ENCODE measurements at places on chromosomes 2 and 18.
A peak's percentile ranks its signal among the peaks of the same experiment; 100 is the strongest.

- no peak for DNase-seq
Observed at GRCh38 chr18:76589866-76590265, 94.8 kb upstream of the ZNF516 start.

- DNase-seq, result no peak
Observed at GRCh38 chr18:49352321-49352720, 108.1 kb downstream of the DYM start.

DNA sequence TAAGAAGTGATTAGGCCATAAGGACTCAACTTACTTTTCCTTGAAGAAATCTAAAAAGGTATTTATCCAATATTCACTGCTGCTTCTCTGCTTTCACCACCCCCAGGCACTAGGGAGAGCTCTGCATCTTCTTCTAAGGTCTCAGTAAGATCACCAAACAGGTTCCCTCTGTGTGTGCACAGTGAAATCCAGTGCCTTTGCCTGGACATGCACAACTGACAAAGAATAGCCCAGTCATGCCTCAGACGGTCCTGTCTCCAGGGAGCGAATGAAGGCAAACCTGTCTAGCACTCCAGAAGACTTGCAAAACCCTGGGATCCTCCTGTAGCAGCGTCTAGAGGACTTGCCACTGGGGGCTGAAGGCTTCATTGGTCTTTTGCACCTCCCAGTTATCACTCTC is 344.5 kb upstream of the LRATD1 start:
- no peak for DNase-seq

GRCh38 chr2:150392614-150393013 is 94.9 kb downstream of the RND3 start:
- DNase-seq, result no peak

GRCh38 chr2:8569332-8569930 is 112.4 kb upstream of the ID2 start:
- DNase-seq, result no peak

DNA sequence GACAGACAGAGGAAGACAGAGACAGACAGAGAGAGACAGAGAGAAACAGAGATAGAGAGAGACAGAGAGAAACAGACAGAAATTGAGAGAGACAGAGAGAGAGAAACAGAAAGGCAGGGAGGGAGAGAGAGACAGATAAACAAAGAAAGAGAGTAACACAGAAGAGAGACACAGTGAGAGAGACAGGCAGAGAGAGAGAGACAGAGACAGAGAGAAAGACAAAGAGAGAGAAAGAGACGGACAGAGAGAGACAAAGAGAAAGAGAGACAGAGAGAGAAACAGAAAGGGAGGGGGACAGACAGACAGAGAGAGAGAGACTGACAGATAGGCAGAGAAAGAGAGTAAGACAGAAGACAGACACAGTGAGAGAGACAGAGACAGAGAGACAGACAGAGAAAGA is 108.5 kb upstream of the ANKRD30BL start:
- DNase-seq, result no peak

- DNase-seq, result no peak
Observed at GRCh38 chr2:223591596-223591995, 10.6 kb downstream of the SCG2 start.

DNA sequence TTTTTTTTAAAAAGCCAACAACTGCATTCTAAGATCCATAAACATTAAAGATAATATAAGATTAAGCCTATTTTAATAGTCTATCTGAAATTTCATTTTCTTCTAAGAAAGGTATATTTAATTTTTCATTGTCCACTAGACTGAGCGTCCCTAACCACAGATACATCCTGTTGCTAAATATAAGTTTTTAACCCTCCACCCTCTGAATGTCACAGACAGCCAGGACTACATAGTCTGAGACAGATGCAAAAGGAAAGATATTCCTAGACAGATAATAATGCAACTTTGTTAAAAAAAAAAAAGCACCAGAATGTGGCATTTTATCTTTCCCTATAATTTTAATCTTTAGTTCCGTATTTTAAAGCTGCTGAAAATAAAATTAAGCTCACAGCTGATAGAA is 114.6 kb downstream of the ZEB2 start:
- no peak for DNase-seq

- DNase-seq, result no peak
Observed at GRCh38 chr2:217269701-217270484, 410.0 kb upstream of the TNP1 start.

DNA sequence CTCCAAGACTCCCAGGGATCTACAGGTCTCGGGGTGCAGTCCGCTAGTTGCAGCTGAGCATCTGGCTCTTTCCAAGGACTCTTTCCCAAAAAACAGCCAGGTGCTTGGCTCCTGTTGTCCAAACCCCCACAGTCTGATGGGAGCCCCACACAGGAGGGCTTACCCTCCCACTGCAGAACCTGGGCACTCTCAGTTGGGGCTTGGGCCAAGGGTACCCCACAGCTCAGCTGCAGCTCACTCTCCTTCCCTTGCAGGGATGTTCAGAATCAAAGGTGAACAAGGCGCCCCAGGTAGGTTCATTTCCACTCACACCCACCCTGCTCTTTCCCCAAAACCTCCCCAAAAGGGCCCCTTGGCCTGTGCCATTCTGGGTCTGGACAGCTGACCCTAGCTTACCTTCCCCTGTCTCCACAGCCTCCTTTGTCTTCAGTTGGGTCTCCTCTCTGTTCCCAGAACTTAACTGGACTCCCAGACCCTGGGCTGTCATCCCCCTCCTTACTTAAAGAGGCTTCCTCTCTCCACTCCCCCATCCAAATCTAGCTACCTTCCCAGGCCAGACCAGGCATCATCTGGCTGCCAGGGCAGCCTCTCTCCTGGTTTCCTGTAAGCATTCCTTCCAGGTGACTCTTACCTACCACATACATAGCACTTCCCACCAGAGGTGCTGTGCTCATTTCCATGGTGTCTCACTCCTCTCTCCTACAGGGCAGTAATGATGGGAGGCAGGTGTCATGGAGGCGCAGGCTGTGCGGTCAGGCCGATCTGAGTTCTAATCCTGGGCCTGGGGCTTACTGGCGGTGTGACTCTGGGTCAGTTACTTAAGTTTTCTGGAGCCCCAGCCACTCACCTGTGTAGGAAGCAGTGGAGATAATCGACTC is 29.5 kb downstream of the MARCO start:
- no peak for DNase-seq

DNA sequence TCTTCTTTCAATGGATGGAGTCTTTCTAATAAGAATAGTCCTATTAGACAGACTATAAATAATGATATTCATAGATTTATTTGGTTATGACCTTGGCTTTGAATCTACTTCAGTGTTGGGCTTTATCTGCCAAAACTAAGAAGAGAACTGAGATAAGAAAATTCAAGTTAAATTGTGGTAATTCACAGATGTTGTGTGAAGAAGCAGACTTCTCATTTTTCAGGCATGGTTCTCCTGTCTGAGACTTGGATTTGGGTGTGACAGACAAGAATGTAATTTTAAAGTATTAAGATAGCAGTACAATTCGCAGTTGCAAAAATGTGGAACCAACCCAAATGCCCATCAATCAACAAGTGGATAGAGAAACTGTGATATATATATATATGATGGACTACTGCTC is 124.7 kb downstream of the QPCT start:
- DNase-seq, result no peak

GRCh38 chr2:150689590-150689989 is 202.1 kb upstream of the RND3 start:
- DNase-seq, result no peak

- peak; percentile 12 for DNase-seq
Observed at GRCh38 chr2:109380502-109381326, 233.1 kb downstream of the SEPTIN10 start.

GRCh38 chr2:72722492-72723070 is 103.3 kb downstream of the EXOC6B start:
- DNase-seq, result no peak

GRCh38 chr2:229431327-229431954 is 160.4 kb upstream of the PID1 start:
- no peak for DNase-seq

- DNase-seq, result no peak
Observed at GRCh38 chr2:174729797-174730697, 34.2 kb downstream of the CHRNA1 start.

- DNase-seq, result no peak
Observed at GRCh38 chr2:240593703-240594451, 7.3 kb downstream of the CAPN10 start.

GRCh38 chr2:239829326-239829725 is 195.8 kb downstream of the NDUFA10 start:
- DNase-seq, result peak; percentile 8

Data from breast epithelium (tissue), 4 donors.